ENCODE measurements at places on chromosomes 11 and 22.

DNA sequence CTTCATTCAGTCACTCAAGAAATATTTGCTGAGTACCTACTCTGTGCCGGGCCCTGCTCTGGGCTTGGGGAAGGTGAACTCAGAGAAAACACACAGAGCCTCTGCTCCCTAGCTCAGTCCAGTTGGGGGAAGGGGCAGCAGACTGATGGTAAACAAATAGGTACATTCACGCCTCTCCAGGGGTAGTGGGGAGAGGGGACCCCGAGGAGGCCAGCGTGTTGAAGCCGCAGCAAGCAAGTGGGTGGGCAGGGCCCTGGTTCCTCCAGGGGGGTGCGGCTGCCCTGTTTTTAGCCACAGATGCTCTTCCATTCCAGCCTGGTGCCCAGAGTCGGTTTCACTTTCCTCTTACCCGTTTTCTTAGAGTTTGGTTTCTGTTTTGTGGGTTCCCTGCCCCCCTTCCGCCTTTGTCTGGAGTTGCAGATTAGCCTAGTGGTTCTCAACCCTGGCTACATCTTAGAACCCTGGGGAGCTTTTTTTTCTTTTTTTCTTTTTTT is 8.7 kb downstream of the DRAP1 start:
- no peak for DNase-seq

DNA sequence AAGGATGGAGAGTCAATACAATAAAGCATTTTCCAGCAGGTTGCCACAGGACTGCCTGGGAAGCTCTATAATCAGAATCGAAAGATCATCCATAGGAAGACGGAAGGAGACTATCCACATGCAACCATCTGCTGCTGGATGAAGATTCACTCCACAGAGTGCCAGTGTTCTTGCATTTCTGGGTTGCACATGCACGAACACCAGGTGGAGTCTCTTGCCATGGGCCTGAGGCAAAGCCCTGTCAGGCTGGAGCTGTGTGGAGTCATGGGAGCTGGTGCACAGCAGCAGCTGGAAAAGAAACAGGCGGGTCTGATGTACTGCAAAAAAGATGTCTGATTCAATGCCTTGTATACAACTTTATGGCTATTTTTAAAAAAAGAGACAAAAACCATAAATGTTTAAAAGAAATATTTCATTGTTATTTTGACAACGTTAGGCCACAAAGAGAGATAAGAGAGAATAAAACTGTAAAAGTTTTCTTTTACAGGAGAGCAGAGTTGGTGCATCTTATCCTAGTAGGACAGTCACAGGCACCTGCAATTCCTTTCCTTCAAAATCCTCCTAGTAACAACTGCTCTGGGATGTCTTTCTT is 12.9 kb upstream of the FAT3 start:
- DNase-seq = no peak

GRCh38 chr11:67053896-67054329 is 2.7 kb upstream of the RHOD start:
- no peak for DNase-seq

DNA sequence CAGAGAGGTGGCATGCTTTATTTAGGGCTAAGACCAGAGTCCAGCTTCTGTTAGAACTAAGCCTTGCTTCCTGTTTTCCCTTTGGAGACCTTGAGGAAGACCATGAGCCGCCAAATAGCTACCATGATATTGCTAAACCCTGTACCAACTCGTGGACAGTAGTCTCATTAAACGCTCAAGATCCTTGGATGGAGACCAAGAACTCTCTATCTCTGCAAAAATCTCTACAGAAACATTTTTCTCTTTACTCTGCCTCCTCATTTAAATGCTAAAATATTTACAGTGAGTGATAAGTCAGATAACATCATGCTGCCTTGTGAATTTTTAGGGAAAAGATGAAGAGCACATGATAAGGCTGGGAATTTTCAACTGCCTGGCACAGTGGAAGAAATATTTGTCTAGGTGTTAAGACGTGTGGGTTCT is 197.8 kb downstream of the MAML2 start:
- DNase-seq = no peak

DNA sequence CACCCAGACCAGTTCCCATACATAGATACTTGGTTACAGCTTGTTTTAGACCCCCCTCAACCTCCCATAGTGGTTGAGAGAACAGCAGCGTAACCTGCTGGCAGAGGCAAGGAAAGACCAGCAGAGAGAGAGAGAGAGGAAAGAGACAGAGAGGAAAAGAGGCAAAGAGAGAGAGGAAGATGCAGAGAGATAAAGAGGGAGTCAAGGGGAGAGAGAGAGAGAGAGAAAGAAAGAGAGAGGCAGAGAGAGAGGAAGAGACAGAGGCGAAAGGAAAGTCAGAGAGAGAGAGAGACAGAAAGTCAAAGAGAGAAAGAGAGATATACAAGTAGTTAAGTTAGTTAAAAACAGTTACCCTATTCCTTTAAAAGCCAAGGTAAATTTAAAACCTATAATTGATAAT is 52.5 kb downstream of the NEU3 start:
- no peak for DNase-seq

GRCh38 chr11:134677891-134678551 is 266.0 kb upstream of the B3GAT1 start:
- DNase-seq = no peak

DNA sequence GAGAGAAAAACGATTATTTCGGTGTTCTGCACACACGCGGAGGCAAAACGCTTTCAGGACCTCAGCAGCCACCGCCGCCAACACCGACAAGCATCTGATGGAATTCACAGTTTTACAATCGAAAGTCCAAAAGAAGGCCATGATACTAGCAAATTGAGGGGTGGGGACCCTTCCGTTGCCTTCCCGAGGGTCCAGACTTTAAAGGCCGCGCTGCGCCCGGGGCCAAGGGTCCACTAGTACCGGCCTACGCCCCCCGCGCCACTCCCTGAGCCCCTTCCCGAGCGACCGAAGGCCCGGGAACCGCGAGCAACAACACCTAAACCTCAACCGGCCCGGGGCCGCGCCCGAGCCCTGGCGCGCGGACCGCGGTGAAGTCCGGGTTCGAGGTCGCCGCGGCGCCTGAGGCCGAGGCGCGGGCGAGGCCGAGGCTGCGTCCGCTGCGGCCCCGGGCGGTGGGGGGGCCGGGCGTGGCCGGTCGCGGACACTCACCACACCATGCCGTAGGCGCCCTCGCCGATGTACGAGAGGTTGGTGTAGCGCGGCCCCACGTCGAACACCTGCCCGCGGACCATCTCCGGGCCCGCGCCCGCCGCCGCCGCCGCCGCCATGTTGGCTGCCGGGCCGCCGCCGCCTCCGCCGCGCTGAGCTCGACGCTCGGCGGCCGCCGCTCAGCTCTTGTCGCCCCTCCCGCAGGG is 465 bp downstream of the MAPK1 start:
- no peak for DNase-seq

GRCh38 chr11:120136356-120136755 is 1.6 kb downstream of the TRIM29 start:
- DNase-seq = no peak

DNA sequence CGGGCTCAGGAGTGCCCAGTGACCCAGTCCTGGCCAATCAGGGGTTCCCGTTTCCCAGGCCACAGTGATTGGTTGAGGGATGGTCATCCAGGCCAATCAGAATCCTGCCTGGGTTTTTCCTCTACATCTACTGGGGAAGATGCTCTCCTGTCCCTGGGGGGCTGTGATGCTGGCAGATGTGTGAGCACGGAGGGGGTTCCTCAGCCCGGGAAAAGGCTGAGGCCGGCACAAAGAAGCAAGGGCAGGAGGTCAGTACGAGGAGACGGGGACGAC is 171.2 kb downstream of the CTTN start:
- no peak for DNase-seq

GRCh38 chr11:128859563-128860441 is 7.3 kb downstream of the KCNJ1 start:
- no peak for DNase-seq

- DNase-seq = no peak
Observed at GRCh38 chr22:30969532-30970355, 679 bp downstream of the TUG1 start.

DNA sequence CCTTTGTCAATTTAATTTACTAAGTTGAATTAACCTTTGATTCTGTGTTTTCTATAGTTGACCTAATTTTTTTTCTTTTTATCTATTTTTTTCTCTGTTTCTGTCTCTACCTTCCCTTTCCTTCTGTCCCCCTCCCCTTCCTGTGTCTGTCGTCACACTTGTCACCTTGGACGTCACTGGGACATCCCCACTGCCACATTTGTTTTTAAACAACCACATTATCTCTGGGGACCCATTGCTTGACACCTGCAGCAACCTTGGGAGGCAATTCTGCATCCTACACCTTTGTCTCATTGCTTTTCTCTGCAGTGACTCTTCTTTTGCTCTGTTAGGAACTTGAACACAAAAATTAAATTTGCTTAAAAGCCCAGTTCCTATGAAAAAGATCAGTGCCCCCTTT is 51.8 kb upstream of the TTC12 start:
- DNase-seq = no peak

DNA sequence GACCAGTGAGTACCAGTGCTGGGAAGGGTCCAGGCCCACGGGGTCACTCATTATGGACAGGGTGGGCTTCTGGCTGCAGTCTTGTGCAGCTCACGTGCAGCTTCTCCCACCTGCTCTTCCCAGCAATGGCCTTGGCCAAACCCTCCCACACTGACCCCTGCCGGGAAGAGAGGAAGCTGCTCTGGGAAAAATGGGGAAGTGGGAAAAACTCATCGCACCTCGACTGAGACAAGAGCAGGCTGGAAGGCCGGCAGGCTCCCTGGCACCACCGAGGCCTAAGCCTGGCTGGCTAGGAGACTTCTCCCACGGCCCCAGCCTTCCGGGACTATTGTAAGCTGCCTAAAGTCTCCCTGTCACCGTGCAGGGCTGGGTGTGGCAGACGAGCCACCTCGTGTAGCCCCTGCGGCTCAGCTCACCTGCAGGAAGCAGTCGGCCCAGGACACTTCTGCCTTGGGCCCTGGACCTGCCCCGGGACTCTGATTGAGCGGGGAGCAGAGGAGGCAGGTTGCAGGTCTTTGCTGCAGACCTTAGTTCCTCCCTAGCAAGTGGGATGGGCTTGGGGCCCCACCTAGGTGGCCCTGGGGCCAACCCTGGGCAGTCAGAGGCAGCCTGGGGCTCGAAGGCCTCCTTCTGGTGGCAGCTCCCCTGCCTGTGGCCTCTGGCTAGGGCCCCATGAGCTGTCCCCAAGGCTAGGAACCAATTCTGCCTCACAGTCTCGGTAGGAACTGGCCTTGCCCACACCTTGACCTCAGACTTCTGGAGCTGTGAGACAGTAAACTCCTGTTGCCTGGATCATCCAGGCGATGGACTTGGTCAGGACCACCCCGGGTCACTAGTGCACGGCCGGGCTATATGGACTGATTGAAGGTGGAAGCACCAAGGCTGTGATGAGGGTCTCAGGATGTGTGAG is 23.1 kb downstream of the MRGPRG start:
- DNase-seq = no peak

DNA sequence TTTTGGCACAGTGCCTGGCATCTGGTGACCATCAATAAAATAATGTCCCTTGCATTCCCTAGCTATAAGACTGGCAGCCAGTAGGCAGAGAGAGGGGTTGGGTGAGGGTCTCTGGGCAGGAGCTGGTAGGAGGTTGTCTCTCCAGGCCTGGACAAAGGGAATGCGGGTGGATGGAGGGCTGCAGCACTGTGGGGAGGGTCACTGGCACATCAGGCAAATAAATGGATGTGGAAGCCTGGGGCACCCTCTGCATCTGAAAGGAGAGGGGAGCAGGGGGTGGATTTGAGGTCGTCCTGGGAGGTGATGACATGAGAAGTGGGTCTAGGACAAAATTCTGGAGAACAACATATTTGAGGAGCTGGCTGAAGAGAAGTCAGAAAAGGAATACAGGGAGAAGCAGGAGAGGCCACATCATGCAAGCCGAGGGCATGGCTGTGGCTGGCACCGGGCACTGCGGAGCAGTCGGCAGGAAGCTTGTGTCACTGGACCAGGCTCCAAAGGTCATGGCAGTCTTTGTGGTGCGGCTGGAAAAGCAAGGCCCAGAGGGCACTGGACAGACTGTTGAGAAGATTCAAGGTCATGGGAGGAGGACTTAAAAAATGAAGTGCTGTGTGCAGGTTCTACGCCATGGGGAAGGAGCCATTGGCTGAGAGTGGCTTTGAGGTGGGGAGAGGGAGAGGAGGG is 36.5 kb upstream of the THY1 start:
- DNase-seq = no peak

DNA sequence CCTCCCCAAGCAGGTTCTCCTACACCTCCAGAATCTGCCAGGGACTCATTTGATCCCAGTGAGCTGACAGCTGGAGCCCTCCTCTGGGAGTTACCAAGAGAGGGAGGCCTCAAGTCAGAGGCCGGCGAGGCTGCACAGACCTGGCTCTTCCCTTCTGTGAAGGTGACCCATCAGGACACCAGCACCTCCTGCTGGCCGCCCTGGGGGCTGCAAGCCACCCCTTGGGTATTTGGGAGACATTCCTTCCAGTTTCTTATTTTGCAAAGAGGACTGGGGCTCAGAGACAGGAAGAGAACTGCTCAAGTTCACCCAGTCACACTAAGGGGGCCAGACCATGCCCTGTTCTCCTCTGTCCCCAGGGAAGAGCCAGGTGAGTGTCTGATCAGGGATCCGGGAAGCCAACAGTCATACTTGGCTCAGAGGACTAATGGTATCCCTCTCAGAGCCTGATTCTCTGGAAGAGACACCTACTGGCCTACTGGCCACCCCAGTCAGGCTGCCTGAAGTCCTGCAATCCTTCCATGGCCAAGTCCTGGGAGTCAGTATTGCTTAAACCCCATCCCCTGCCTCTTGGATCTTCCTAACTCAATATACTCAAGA is 40.5 kb upstream of the RIC3 start:
- no peak for DNase-seq

DNA sequence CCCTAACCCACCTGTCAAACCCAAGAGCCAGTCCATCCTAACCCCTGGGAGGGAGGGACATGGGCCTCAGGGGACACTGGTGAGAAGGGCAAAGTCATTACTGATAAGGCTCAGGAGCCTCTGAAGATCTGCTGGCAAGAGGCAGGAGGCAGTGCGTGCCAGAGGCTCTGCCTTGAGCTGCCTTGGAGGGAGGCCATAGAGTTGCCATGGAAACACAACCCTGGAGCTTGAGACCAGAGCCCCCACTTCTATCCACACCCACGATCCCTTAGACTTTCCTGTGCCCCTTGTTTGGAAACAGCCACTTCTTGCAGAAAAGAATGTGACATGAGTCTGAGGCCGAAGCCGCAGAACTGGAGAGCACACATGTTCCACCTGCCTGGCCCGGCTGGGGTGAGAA is 89.7 kb upstream of the CSNK2A3 start:
- DNase-seq = no peak

DNA sequence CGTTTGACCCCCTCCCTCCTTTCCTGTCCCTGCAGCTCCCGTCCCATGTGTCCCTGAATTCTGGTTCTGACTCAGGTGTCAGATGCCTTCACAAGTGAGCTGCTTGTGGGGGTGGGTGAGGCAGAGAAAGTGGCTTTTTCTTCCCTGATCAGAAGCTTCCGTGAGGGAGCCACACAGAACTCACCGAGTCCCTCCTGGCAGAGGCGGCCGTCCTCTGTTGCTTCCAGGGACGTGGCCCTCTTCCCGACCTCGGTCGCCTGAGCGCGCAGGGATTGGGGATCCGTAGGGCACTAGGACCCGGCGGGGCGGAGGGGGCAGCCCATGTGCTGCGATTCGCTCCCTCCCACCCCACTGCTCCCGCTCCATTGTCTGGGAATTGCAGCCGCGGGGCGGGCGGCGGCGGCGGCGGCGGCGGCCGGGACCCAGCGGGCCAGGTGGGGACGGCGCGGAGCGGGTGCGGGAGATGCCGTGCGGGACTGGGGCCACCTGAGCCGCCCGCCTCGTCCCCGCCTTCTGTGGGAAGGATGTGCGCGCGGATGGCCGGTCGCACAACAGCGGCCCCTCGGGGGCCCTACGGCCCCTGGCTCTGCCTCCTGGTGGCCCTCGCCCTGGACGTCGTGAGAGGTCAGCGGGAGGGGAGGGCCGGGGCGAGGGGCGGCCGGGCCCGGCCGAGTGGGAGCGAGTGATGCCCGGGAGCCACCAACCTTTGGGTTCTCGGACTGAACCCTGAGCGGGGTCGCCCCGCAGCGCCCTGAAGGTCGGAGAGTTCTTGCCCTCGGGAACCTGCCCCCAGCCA is at the start of gene TMEM132A:
TMEM132A (plus strand) TSS at position 351 of the 796 bp plus-strand sequence; CDS start at position 525, 174 bp downstream.
- DNase-seq = no peak

Data from NCI-H2081 treated with DMSO at 0.1 percent for 48 hours (cell line).